ENCODE measurements at places on chromosomes 16 and 17.

DNA sequence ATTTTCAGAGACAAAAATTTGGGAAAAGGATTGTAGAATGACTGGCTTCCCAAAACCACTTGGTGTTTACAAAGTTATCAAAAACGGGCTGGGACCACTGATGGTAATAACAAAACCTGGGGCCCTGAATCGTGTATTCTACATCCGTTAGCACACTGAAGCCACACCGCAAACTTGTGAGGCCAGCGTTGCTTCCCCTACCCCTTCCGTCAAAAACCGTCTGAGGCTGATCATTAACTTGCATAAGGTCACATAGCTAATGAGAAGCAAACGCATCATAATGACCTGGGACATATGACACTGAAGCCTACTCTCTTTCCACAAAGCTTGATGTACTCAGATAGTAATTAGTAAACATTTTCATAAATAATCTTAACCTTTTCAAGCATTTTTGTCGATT lies 704.3 kb downstream of the MAF start:
- DNase-seq = no peak

DNA sequence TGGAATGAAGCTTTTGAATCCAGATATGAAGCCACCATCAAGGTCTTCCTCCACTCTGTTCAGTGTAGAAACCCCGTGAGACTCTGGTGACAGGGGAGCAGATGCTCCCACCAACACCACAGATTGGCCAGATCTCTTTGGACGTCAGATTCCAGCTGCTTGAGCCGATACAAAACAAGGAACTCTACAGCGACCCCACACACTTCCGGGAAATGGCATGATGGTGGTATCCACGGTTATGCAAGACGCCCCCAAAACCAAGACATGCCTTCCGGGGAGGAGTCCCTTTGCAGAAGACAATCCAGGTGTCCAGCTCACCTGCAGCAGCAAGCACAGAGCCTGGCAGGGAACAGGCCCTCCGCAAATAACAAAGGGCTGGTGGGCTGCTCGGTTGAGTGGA lies 19.8 kb upstream of the PITPNA start:
- no peak for DNase-seq

- DNase-seq = no peak
Observed at GRCh38 chr17:10474536-10474935, 5.2 kb upstream of the MYH4 start.

- no peak for DNase-seq
Observed at GRCh38 chr17:50837286-50837979, 2.0 kb downstream of the WFIKKN2 start.

DNA sequence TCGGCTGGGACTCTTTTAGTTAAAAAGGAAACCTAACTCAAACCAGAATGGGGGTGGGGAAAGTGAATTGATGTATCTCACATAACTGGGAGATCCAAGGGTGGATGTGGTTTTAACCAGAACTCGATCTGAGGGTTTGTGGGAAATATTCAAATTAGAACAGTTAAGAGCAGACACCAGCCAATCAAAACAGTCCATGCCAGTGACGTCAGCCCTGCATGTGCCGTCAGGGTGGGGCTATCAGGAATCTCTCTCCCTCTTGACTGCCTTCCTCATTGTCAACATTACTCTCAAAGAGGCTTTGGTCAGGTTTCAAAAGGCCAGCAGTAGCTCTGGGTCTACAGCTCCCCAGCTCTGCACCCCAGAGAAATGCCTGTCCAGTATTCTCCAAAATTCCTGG lies 94.2 kb upstream of the HSBP1 start:
- no peak for DNase-seq

DNA sequence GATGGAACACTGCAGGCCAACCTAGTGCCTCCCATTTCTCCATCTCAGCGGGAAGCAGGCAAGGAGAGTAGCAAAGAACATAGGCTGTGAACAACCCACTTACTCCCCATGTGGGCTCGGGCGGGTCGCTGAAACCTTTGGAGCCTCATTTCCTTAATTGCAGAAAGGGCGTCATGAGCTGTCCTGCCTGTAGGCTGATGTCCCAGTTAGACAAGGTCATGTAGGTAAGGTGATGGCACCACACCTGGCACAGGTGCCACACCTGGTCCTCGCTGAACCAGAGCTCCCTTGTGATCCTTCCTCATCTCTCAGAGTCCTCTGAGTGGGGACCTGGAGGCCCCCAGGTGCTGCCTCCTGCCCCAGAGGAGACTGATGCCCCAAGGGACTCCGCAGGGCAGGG lies 22.9 kb downstream of the ABCC3 start:
- no peak for DNase-seq

DNA sequence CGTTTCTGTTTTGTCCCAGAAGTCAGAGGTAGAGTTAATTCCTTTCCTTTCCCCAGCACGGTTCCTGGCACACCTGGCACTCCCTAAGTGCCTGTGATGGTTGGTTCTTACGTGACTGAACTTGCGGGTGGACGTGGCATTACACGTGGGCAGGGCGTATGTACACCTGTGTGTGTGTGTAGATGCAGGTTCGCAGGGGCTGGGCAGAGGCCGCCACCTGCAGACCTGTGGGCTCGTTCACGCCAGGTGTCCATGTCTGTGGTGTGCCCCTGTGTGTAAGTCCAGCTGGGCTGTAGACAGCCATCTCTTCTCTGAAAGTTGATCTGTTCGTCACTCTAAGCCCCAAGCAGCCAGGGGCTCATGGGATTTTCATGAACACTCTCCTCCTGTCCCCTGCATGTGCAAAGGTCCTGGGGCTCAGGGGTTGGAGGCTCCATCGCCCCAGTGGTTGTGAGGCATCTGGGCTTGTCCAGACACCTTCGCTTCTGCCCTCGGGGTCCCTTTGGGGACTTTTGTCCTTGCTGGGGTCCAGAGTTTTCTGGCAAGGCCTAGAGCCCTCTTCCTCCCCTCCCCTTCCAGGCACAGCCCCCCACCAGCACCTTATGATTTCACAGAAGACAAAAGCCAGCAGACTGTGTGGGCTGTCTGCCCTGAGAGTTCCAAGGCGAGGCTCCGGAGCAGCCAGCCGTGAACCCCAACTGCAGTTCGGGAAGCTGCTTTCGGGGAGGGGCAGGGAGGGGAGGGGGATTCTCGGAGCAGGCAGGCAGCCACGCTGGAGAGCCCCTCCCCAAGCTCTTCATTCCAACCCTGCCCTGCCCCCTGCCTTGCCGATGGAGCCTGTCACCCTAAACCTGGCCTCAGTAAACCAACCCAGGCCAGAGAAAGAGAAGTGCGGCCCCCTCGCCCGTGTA lies 5.4 kb upstream of the FSCN2 start:
- no peak for DNase-seq

DNA sequence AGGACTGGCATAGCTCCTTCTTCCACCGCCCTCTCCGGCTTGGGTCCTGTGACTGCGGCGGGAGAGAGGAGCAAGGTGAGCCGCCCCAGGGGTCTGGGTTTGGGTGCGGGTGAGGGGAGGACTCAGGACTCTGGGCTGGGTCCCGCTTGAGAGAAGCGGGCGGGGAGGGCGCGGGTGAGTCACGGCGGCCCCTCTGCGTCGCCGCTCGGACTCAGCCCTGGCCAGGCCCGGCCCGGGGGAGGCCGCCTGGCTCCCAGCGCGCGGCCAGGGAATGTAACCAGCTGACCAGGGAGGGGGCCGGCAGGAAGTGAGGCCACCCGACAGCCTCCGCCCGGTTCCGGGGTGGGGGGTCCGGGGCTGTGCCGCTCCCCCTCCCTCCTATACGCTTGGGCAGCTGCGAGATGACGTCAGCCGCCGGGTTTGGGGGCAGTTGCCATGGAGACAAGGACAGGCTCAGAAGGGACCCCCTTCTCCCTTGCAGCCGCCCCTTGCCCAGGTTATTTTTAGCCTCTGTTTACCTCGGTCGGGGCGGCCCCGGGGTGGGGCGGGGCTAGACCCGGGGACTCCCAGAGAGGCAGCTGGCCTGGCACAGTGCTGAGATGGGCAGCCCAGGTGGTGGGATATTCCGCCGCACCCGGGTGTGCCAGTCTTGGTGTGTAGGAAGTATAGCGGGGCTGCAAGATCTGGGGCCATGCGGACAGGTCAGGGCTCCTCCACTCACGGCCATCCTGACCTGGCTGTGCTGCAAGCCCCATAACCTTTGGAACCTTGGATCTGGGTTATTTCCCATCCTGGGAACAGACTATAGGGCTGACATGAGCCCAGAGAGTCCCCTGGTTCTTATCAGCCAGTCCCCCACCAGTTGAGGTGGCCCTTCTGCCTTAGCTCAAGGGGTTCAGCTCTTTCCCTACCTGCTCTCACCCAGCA lies 1.6 kb downstream of the RIPOR1 start:
- no peak for DNase-seq

DNA sequence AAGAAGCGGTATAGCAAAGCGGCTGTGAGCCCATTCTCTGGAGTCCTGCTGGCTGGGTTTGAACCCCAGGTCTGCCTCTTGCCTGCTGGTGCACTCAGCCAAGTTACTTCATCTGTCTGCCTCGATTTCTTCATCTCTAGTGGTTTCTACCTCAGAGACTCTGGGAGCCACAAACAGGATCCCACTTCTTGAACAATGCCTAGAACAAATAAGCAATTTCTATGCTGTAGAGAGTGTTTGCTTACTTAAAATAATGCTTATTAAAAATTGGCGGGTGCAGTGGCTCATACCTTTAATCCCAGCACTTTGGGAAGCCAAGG lies 75.5 kb downstream of the CMIP start:
- no peak for DNase-seq

- no peak for DNase-seq
Observed at GRCh38 chr17:36623281-36623680, 21.9 kb downstream of the MRM1 start.

- DNase-seq = no peak
Observed at GRCh38 chr17:75032720-75033280, 14.0 kb downstream of the ATP5PD start.

- DNase-seq = peak; percentile 49
Observed at GRCh38 chr17:27807567-27808470, 7.5 kb upstream of the NOS2 start.

DNA sequence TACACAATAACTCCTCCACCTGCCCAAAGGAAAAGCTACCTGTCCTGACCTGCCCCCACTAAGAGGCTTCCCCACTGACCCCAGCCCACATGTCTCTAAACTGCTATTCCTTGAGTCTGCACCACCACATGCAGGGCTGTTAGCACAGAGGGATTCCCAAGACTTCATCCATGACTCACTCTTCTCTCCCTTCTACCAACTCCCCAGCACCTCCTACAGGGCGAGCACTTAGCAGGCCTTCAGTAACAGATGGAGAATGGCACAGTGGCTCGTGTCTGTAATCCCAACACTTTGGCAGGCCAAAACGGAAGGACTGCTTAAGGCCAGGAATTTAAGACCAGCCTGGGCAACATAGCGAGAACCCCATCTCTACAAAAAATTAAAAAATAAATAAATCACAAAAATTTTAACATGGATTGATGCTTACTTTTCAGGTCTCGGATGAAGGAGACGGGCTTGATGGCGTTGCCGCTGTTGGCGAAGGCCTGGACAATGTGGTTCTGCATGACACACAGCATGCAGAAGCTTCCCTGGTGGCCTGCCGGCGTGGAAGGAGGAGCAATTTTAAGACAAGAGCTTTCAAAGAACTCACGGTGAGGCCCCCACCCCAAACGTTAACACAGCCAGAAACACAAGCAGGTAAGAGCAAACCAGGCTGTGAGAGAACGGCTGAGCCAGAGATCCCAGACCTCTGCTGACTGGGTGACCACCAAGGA lies 12.0 kb downstream of the USP36 start:
- DNase-seq = no peak

GRCh38 chr16:77117707-77118106 lies 73.3 kb upstream of the MON1B start:
- no peak for DNase-seq

GRCh38 chr17:18319604-18320256 lies 4.6 kb downstream of the SMCR8 start:
- DNase-seq = no peak

DNA sequence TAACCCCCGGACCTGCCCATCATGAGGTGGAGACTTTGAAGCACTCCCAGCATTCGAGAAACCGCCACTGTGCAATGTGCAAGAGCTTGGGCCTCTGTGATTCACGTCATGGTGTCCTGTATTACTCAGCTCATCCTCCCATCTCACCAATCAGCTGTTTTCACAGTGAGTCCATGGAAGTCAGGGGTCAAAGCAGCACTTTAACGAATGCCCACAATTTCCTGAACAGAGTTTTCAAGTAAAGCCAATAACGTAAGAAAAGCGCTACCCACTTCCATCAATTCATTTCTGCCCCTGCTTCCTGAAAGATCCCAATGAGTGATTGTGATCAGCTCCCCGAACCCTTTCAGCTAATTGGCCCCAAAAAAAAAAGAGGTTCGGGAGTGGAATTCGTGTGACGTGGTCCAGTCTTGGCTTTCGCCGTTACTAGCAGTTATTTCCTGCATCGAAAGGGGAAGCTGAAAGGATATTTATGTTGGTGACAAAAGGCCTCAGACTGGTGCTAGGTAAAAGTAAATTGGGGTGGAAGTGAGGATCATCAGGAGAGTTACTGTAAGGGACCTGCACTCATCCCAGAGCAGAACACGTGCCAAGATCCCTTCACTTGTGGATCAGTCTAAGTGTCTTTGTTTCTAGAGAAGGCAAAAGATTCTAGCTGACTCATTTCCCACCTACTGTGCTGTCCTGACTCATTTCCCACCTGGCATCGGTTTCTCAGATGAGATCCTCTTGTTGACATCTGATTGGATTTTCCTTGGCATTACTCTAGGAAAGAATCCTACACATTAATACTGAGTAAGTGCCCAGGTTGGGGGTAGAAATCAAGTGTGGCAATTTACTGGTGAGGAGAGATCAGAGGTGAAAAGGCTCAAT lies 136.7 kb upstream of the NUDT7 start:
- no peak for DNase-seq

- DNase-seq = no peak
Observed at GRCh38 chr16:84598360-84598759, 19.5 kb downstream of the COTL1 start.

- no peak for DNase-seq
Observed at GRCh38 chr17:14737984-14738651, 437.2 kb downstream of the HS3ST3B1 start.

DNA sequence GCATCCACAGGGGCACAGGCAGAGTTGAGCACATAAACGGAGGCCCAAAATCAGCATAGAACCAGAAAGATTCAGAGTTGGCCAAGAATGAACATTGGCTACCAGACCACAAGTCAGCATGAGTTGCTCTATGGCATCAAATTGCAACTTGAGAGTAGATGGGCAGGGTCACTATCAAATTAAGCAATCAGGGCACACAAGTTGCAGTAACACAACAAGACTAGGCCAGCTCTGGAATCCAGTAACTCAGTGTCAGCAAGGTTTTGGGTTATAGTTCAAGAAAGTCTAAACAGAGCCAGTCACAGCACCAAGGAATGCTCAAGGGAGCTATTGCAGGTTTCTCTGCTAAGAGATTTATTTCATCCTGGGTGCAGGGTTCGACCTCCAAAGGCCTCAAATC lies 12.9 kb downstream of the G6PC1 start:
- no peak for DNase-seq

GRCh38 chr17:47949946-47950345 lies 7.7 kb downstream of the PRR15L start:
- no peak for DNase-seq

DNA sequence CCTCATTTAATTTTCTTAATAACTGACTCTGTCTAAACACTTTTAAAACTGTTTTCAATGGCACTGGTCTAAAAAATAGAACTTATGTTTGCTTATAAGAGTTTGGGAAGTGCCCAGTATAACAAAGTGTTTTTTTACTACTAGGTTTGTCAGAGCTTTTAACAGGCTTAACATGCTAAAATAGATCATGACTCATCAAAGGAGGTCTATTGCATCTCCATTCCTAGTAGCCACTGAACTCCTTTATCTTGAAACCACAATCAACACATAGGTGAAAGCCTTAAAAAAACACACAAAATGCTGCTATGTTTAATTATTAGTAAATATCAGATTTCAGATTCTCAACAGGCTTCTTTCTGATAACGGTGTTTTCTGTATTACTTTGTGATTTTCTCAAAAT lies 196.4 kb upstream of the KIF2B start:
- DNase-seq = no peak

Measured in activated CD4-positive, alpha-beta T cell treated with anti-CD3 and anti-CD28 coated beads for 1 hour (primary cell).